ENCODE measurements at places on chromosomes 3 and 15.

- DNase-seq, result no peak
Observed at GRCh38 chr15:80953001-80953952, 36.3 kb downstream of the MESD start.

DNA sequence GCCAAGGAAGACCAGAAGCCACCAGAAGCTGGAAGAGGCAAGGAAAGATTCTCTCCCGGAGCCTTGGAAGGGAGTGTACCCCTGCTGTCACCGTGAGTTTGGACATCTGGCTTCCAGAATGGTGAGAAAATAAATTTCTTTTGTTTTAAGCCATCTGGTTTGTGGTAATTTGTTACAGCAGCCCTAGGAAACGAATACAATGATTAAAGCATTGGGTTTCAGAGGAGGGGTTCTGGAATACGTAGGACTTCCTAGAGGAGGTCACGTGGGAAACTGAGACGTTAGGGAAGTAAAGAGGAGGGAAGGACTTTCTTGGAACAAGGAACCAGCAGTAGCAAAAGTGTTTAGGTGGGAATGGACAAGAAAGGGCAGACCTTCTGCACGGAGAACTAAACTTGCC, 377.7 kb downstream of the IL20RB start:
- no peak for DNase-seq

DNA sequence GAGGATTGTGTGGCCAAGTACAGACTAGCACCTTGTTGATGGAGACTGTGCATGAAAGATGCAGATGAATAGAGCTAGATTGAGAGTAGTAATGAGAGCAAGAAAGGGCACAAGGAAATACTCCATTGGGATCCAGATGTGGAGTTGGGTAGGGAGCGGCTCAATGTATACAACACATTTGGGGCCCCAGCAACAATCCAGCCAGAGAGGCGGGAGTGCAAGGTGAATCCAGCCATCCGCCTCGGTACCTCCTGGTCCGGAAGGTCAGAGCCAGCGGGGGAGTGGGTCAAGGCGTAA, 9.0 kb downstream of the ISL2 start:
- DNase-seq, result no peak

GRCh38 chr15:51132384-51133139, 37.9 kb upstream of the TNFAIP8L3 start:
- DNase-seq, result peak; percentile 28

GRCh38 chr3:9411302-9411701, 13.9 kb downstream of the SETD5 start:
- DNase-seq, result no peak

DNA sequence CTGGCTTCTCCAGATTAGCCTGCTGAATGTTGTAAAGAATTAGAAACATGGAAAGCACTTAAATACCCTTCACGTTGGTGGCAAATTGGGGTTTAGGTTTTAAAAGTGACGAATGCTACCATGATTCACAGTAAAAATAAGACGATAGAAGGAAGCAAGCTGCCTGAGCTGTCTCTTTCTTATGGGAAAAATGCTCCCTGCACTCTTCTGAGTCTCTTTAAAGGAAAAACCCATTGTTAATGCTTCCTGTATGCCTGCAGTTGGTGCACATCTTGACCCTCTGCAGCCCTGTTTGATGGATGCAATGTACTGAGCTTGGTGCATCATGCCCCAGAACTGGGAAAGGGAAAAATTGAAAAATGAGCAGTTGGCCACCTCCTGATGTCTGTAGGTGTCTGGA, 258.6 kb upstream of the RASGRP1 start:
- DNase-seq, result no peak

DNA sequence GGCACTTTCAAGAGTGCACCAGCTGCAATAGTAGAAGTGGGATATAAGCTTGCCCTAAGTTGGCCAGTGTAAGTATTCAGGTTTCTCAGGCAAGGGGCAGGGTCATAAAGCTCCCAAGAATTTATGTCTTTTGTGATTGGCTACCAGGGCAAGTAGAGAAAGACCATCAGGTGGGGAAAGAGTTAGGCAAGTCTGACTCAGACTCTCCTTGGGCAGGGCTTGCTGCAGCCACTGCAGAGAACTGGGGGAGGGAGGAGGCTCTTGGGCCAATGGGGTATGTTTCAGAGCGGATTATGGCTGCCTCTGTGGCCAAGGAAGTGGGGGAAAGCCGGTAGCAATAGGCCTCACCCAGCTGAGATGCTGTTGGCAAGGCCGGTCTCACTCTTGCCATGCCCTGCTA, 44.6 kb upstream of the SLC25A36 start:
- no peak for DNase-seq

DNA sequence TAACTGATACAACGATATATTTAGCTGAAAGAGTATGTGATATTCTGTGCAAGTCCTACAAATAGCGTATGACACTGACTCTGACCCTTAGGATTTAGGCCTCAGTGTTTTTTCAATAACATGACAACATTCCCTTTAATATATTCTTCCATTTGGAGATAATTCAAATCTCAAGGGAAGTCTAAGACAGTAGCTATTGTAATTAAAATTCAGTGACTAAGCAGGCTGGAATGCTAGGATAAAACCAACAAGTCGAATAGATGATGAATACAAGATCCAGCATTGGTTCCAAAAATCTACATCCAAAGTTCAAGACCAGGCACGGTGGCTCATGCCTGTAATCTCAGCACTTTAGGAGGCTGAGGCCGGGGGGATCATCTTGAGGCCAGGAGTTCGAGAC, 56.2 kb downstream of the QTRT2 start:
- DNase-seq, result no peak

- DNase-seq, result no peak
Observed at GRCh38 chr15:43516185-43516584, 1.2 kb upstream of the MAP1A start.

All from HepG2 (cell line).